ENCODE measurements at places on chromosomes 2 and 18. TPM values are rescaled to one million over a fixed set of nuclear protein-coding genes. Genes with fewer than 3 reads are reported as not detected.

Gene ATP8B1
- not detected for total RNA-seq

Gene SERPINB11
- total RNA-seq: not detected

Gene SULT1C4
- not detected for total RNA-seq

Gene UGT1A4
- not detected for total RNA-seq

Gene TLX2
- not detected for total RNA-seq

Gene D2HGDH
- 50.7 TPM for total RNA-seq

Gene CCDC68
- not detected for total RNA-seq

Gene SLC5A7
- not detected for total RNA-seq

Gene CABYR
- 0.41 TPM for total RNA-seq

Gene SCYGR4
- not detected for total RNA-seq

Gene CRIM1
- total RNA-seq: 32.1 TPM

Gene ST8SIA5
- not detected for total RNA-seq

Gene VWA3B
- total RNA-seq: not detected

Gene LYPD6
- 10.7 TPM for total RNA-seq

Gene HSBP1L1
- 32.7 TPM for total RNA-seq

Gene ANKRD30B
- total RNA-seq: not detected

Gene REG1A
- total RNA-seq: not detected

Gene TNFRSF11A
- total RNA-seq: 0.25 TPM
